Hindlimb muscle (tissue), 1 donor: ENCODE measurements at places on chromosomes 5 and 9.

DNA sequence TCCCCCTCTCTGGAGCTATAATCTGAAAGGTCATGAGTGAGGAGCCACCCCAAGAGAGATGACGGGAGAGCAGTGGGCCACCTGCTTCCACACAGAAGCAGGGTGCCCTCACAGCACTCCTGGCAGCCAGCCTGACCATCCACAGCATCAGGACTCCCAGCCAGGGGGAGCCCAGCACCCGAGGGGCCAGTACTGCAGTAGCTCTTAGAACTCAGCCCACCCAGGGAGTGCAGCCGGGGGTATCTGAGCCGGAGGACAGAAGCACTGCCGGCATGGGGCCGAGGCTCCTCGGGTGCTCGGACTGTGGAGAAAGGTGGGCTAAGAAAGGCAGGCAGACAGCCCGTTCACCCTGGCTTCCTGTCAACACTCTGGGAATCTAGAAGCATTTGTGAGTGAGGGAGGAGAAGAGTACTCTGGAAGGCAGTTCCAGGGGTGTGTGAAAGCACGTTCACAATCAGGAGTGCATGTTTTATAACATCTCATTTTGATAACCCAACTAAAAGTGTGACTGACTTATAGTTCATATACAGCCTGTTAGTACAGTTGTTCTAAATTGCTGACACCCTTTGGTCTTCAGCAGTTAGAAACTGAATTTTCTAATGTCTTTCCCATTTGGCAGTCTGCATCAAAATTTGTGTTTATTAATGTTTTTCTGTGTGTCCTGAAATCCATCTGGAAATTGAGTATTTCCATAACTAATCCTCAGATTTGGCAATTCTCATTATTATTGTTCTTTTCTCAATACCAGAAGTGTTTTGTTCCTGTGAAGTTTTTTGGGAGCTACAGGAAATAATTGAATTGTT is 25.9 kb upstream of the ASPN start:
- peak; percentile 48 for DNase-seq

DNA sequence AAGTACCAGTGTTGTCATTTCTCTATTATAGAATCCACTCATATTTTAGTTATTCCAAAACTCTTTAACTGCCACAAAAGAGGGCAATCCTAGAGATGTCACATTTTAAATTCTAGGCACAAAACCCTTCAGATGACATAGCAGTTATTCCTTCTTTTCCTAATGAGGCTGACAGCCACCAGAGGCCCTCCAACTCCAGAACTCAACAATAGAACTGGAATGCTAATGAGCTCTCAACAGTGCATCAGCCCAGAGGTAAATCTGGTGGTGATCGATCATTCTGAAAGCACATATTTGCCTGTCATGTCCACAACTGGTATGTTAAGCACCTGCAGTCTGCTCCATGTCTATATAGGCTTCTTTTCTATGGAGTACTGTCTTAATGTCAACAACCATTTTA is 40.2 kb upstream of the RAB3C start:
- no peak for DNase-seq

GRCh38 chr5:78025540-78025939 is 249.4 kb upstream of the TBCA start:
- DNase-seq = no peak

DNA sequence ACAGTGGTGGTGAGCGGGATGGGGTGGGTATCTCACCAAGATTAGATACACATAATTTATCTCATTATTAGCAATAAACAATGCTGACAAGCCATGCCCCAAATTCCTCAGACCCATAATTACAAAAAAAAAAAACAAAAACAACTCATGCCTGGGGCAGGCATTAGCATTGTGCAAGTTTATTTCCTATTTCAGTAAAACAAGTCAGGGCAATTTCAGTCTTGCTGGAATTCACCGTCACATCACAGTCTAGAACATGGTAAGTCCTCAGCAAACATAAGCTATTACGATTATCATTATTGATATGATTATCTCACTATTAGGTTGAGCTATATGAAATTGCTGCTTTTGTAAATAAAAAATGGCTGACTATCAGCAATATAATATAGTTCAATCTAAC is 57.5 kb upstream of the GNAQ start:
- no peak for DNase-seq

DNA sequence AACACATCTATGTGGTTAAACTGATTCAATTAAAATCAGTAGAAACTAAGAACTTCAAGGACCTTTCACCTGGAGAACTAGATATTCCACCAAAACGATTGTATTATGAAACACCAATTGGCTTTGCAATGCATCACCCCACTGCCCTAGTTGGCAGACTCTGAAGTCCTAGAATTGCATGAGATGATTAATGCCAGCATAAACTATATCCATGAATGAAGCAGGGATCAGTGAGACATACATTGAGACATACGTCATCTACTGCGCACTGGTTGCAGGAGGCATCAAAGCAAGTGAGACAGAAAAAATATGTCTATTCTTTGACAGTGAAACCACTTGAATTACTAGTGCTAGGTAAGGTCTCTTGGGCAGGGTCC is 9.7 kb upstream of the ZNF354A start:
- no peak for DNase-seq

- DNase-seq = peak; percentile 46
These were observed 118.6 kb downstream of the VAV2 start for GRCh38 chr9:133873461-133873891.

GRCh38 chr5:78509884-78510769 is 138.4 kb downstream of the LHFPL2 start:
- no peak for DNase-seq

DNA sequence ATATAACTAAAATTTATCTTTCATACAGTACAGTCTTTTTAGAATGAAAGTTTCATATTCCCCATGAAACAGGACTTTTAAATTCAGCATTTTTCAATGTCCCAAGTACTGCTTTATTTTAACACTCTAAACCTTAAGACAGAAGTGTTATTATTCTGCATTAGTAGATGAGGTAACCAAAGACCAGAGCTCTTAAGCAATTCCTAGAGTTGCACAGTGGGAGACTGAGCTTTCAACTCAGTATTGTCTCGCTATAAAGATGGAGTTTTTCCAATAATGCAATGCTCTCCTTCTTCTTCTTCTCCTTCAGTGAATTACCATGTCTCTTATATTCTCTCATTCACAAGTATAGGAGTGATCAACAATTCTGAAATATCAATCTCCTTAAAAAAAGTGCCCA is 479.7 kb downstream of the CETN3 start:
- DNase-seq = no peak

GRCh38 chr5:3131161-3131560 is 379.7 kb upstream of the IRX2 start:
- DNase-seq = no peak

DNA sequence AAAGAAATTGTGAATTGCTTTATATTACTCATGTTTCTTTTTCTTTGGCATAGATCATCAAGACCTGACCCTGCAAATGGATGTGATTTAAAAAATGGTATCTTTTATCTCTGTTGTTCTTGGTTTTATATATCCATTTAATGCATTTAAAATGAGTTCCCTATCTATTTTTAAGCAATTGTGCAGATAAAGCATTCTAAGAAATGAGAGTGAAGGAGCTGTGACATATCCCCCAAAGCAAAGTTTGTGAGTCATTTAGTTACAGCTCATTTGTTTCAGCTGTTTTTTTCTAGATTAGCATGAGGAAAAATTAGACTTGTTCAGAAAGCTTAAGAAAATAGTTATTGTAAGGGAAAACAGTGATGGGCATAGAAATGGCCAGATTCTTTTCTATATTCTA is 7.6 kb upstream of the ELOVL7 start:
- no peak for DNase-seq

- DNase-seq = no peak
These were observed 2.0 kb upstream of the CAVIN4 start for GRCh38 chr9:100575765-100576386.

DNA sequence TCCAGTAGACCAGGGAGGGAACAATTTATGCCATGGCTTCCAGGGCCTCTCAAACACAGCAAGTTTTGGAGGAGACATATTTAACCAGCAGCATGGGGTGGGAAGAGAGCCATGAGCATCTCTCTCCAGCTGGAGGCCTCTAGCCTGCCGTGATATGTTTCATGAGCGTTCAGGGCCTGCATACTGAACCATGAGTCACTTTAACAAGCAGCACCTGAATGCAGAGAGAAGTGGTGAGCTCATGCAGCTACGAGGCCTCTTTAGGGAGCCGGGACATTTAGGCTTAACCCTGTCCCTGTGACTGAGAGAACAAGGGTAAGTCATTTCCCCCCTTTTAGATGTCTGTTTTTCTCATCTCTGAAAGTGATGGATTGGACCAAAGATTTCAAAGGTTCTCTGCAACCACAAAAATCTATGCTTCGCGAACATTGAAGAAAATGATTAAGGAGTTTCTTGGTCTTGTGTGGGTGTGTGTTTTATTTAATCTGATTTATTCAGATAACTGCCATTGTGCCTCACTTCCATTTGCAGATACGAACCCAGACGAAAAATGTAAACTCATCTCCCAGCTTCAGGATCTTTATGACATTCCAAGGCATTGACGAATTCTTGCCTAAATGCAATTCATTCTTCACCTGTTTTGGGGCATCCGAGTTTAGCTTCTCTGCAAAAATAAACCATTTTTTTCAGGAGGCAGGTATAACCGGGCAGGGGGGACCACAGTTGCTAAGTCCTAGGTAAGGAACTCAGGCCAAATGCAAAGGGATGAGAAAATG is 157.0 kb downstream of the GABBR2 start:
- no peak for DNase-seq

- DNase-seq = no peak
These were observed 105.0 kb downstream of the ACTL7B start for GRCh38 chr9:108750661-108751215.

GRCh38 chr5:73957397-73958001 is 331.5 kb downstream of the ARHGEF28 start:
- DNase-seq = no peak
